NAMALWA (cell line): ENCODE measurements at places on chromosomes 7 and 10.

DNA sequence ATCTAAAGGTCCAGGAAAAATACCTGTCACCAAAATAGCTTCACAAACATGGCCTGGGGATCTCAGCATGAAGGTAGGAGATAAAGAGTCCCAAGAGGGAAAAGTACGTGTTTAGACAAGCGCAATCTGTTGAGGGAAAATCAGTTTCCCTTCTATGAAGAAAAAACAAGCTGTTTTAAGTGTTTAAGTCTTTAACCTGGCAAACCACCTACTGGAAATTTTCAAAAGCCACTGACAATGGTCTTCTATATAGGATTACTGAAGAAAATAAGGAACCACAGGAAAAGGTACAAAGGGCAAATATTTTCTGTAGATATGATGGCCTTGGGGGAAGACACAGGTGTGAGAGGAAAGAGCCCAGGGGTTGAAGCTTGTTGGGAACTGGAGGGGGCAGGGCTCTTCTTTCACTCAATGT, 21.2 kb downstream of the ALDH18A1 start:
- no peak for DNase-seq

- DNase-seq = no peak
Observed at GRCh38 chr10:105187243-105187642, 546.2 kb downstream of the SORCS3 start.

DNA sequence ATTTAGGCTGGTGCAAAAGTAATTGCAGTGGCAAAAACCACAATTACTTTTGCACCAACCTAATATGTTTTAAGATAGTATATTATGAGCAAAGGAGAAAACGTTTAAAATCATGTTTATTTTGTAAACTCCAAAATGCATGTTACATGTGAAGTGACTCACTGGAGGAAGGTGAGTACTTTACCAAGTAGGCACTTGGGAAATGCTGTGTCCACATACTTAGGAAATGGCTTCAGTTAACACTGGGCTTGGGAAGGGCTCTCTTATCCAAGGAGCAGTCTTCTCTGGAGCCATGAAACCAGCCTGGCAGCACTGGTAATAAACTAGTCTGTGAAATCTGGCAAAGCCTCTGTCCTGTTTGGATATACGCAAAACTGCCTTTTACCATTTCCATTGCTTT, 4.4 kb downstream of the RPS24 start:
- no peak for DNase-seq

- DNase-seq = no peak
Observed at GRCh38 chr7:40579401-40579800, 444.6 kb downstream of the SUGCT start.
